ENCODE measurements at places on chromosomes 4 and X.
A peak's percentile ranks its signal among the peaks of the same experiment; 100 is the strongest.

- DNase-seq = no peak
These were observed 30.6 kb downstream of the USP46 start for GRCh38 chr4:52628543-52628942.

GRCh38 chrX:53031380-53031779, 17.2 kb upstream of the GPR173 start:
- DNase-seq = no peak

- no peak for DNase-seq
These were observed 117.4 kb downstream of the DIPK2B start for GRCh38 chrX:45083314-45083713.

DNA sequence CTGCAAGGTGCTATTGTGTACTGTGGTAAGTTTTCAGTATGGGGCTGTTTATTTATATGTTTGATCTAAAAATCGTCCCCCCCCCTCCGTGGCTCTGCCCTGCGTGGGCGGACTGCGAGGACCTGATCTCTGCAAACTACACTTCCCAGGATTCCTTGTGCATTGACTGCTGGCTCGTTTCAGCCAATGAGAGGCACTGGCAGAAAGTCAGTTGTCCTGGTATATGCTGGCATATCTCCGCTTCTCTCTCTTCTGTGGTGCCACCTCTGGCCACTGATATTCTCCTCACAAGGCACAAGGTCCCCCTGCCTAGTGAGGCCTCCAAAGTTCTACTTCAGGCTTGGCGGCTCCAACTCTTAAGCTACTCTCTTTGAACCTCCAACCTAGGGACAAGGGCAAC, 168.8 kb upstream of the ZFP42 start:
- peak; percentile 25 for DNase-seq

- DNase-seq = peak; percentile 21
These were observed 97.1 kb downstream of the MRPL1 start for GRCh38 chr4:77959566-77960338.

- DNase-seq = no peak
These were observed 1069.5 kb downstream of the FAM133A start for GRCh38 chrX:94743478-94743877.

DNA sequence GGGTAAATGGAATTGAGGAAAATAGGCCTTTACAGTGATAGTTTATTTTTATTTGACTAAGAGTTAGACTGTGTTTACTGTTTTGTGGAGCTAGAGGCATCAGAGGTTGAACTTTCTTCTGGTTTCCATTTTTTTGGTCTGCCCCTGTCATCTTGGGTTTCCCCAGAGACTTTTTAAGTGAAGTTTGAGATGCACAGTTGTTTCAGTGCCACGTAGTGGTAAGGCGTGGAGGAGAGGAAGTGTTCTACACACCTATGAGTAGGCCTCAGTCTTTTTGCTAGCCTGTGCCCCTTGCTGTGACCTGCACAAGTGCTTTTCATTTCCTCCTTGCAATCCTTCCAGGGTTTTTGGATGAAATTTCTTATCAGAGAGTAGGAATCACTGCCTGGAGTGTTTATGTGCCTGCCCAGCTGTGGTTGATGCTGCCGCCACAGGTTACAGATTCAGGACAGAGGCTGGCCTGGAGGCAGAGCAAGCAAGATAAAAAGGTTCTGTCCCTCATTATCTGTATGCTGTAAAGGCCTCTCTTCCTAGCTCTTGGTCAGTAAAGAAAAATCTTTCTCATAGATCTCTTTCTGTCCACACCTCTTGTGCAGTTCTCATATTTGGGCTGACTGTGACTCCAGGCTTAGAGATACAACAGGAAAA, 12.5 kb upstream of the HSFX4 start:
- DNase-seq = no peak

DNA sequence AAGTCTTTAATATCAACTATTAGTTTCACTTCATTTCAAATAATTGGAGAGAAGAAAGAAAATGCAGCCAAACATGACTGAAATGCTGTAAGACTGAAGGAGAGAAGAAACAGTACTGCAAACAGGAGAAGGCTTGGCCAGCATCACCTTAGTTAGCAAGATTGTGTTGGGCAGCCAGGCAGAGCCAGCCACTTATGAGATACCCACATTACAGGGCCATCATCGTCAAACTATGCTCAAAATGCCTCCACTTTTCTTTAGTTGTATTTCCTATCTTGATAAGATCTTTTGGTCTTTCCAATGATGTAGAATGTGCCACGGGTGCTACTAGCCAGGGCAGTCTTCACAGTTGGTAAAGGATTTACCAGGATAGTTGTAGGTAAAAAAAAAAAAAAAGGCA, 10.9 kb upstream of the IRF2 start:
- DNase-seq = no peak

DNA sequence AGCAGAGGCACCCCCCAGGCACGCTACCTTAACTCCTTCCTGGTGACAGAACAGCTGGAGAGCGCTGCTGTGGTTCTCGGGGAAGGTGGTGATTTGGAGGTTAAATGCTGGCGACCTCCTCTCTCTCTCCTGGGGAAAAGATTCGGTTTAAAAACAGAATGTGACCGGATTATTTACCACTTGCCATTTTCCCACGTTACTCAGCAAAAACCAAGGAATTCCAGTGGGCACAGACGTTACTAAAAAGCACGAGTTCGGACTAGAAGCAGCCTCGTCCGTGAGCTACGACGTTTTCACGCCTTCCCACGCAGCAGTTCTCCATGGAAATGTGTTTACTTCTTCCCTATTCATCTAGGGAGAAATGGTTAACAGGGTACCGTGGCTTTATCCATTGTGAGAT, 32.3 kb upstream of the C4orf50 start:
- DNase-seq = no peak

- no peak for DNase-seq
These were observed 10.7 kb upstream of the BRS3 start for GRCh38 chrX:136477026-136477425.

DNA sequence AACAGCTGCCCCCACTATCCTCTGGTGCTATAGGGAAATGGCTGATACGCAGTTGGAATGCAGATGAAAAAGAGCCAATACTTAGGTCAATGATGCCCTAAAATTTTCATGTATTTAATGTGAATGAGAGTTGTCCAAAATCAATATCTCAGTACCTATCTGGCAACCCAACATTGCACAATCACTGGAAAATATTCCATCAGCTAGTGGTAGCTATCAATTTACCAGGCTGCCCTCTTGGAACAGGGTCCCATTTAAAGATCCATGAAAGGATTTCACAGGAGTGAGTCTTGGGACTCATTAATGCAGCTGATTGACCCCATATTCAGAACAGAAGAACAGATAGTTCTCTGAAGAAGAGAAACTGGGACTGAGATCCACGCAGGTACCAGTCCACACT, 638.9 kb downstream of the SMARCA1 start:
- no peak for DNase-seq

GRCh38 chrX:43605351-43605750, 50.7 kb upstream of the MAOA start:
- no peak for DNase-seq

DNA sequence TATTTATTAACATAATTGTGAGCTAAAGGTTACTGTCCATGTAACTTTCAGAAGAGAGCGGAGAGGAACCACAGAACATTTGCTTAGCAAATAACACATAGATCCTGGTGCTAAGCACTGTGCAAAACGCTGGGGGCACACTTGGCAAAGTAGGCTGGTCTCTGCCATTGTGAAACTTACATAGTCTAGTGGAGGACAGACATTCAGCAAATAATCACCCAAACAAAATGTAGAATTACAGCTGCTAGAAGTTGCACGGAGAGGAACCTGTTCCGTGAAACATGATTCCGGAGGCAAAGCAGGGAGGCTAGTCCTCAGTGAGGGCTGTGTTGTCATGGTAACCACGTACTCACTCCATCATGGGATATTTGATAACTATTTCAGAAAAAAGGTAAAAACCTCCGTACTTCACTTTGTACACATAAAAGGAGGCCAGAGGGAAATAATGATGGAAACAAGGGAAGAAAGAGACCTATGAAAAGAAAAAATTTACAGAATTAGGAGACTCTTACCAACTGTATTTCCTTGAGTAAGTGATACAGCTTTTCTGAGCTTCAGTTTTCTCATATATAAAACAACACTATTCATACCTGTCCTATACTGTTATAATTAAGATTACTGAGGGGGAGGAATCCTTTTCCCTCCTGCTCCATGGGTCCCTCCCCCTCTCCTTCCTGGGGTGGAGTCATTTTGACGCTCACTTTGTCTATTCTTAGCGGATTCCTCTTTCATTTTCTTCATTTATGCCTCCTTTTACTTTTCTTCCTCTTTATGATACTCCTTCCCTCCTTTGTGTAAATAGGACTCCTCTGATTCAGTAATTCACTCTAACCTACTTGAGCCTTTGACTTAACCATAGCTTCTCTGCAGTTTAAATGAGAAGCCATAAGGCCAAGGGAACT, 825 bp upstream of the RASGEF1B start:
- DNase-seq = peak; percentile 40

- DNase-seq = no peak
These were observed 13.9 kb upstream of the SLC7A11 start for GRCh38 chr4:138255917-138256597.

DNA sequence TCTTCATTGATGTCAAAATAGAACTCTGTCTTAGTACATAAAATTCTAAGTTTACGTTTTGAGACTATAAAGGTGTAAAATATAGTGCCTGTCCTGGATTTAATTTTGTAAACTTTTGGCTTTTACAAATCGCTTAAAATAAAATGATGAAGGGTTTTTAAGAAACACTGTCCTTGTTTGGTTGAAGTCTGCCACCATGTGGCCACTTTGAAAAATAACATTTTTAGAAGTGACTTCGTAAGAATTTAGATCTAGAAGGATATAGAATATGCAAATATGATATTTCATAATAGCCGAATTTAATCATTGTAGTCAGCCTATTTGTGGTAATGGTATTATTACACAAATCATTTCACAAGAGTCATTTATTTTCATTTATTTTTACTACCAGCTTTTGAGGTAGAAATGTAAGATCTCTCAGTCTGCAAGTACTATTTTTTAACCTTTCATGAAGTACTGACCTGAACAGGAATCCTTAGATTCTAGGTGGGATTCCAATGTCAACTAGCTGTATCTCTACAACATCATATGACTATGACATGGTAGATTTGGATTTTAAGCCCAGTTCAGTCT, 31.0 kb upstream of the FAT4 start:
- peak; percentile 6 for DNase-seq

DNA sequence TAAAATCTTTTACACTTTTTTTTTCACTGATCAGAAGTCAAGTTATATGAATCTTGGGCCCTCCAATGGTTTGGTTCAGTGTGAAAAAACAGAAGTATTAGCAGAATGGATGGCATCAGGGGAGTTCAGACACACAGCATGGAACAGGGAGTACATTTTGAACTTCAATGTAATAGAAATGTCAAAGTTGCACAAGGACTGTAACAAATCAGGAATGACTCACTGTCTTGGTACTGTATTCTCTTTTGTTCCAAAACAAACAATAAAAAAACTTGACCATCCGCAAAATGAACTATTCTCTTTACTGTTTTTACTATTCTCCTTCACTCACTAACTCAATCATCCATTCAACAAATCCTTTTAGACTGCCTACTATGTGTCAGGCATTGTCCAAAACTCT, 401.0 kb downstream of the FSTL5 start:
- peak; percentile 12 for DNase-seq

- DNase-seq = no peak
These were observed 6.9 kb downstream of the CTBP1 start for GRCh38 chr4:1241936-1242505.

DNA sequence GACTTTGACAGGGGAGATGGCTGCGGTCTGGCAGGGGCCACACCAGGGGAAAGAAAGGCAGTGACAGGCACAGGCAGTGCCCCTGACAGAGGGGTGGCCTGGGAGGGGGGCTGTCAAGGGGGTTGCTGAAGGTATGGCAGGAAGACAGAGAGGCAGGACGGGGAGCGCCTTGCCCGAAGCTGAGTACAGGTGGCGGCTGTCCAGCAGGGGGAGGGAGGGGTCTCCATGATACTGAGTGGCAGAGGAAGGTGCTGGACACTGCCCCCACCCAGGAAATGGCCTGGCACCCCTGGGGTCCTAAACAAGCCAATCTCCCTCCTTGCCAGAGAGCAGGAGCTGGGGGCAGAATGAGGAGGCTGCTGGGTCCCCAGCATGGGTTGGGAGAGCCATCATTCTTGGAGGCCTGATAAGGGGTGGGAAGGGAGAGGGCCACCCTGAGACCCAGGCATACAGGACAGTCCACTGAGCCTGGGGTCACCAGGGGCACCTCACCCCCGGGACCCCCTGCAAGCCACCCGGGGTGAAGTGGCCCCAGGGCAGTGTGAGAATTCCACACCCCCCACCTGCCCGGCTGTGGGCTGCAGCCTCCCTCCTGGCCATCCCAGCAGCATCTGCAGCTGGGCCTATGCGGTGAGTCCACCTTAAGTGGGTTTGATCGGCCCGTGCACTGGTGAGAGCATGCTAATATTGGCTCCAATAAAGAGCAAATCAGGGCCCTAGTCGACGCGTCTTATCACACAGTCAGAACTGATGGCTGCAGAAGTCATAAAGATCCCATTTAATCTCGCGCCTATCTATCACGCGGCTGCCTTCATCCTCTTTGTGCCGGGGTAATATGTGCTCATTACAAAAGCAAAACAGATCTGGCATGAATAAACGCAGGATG, 108.5 kb downstream of the FAM53A start:
- no peak for DNase-seq

- DNase-seq = no peak
These were observed 37.0 kb downstream of the FNIP2 start for GRCh38 chr4:158805635-158806471.

- peak; percentile 52 for DNase-seq
These were observed at the start of gene SLC10A4 for GRCh38 chr4:48483006-48483776. TSS of gene SLC10A4 (plus strand) at chr4:48483343. CDS start at chr4:48483562, 219 bp downstream.

DNA sequence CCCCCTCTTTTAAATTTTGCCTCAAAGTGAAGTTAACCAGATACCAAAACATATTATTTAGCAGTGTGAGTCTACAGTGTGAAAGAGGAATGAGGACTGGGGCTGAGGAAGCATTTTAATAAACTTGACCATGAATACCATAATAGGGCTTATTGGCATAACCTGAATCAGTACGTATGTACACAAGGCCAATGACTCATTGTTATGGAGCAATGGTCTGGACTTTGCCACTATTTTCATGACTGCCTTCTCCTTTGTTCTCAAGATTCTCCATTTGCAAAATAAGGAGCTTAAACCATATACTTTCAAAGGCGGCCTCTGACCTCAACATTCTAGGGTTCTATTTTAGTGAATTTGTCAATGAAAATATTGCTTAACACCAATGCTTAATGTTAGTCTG, 102.8 kb upstream of the OR13H1 start:
- no peak for DNase-seq

GRCh38 chrX:48516987-48517386, 4.6 kb upstream of the EBP start:
- DNase-seq = no peak

- no peak for DNase-seq
These were observed 28.1 kb downstream of the PPP4R3C start for GRCh38 chrX:27435031-27435430.

- DNase-seq = no peak
These were observed 223.5 kb downstream of the AFAP1 start for GRCh38 chr4:7716010-7716721.

- no peak for DNase-seq
These were observed 472.4 kb upstream of the NWD2 start for GRCh38 chr4:36772154-36772516.

- DNase-seq = peak; percentile 54
These were observed 61.1 kb upstream of the VAMP7 start for GRCh38 chrX:155819966-155820491.

Measured in urothelium cell line (cell line).